Sciatic nerve (tissue), 2 donors: ENCODE measurements at places on chromosomes 13 and 19.

DNA sequence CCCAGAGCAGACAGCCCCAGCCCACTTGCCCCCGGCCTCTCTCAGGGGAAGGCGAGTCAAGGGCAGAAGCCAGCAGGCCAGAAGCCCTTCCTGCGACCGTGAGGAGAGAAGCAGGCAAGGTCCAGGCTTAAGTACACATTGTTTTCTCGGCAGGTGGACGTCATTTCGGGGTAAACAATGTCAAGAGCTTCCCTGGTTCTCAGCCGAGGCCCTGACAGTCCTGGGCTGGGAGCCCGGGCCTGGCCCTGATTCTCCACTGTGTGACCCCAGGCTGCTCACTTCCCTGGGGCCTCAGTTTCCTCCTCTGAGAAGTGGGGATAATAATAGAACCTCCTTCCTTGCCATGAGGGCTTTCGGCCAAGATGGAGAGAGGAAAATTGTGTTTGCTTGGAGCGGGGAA lies 19.4 kb downstream of the PLVAP start:
- DNase-seq = no peak

- no peak for DNase-seq
Observed at GRCh38 chr13:25462301-25463125, 90.7 kb downstream of the ATP8A2 start.

- DNase-seq = no peak
Observed at GRCh38 chr13:75691183-75691582, 55.1 kb downstream of the LMO7 start.

DNA sequence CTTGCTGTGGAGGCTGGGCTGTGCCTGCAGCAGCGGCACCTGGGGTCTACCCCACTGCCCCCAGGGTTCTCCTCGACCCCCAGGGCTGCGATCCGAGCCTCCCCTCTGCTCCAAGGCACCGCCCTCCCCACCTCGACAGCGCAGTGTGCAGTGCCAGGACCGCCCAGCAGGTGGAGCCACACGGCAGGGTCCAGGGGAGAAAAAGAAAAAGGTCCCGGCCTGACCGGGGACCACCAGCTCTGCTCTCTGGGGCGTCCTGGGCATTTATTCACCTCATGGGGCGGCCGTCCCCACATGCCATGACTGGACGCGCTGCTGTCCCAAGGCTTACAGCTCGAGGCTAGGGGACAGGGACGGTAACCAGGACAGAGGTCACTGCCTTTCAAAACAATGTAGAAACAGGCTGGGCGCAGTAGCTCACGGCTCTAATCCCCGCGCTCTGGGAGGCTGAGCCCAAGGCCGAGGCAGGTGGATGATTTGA lies 10.6 kb downstream of the REXO1 start:
- DNase-seq = no peak

GRCh38 chr13:110123041-110123809 lies 183.7 kb downstream of the COL4A1 start:
- no peak for DNase-seq

- no peak for DNase-seq
Observed at GRCh38 chr13:106690779-106691178, 122.8 kb upstream of the ARGLU1 start.

- no peak for DNase-seq
Observed at GRCh38 chr13:61531383-61532065, 115.9 kb upstream of the PCDH20 start.

DNA sequence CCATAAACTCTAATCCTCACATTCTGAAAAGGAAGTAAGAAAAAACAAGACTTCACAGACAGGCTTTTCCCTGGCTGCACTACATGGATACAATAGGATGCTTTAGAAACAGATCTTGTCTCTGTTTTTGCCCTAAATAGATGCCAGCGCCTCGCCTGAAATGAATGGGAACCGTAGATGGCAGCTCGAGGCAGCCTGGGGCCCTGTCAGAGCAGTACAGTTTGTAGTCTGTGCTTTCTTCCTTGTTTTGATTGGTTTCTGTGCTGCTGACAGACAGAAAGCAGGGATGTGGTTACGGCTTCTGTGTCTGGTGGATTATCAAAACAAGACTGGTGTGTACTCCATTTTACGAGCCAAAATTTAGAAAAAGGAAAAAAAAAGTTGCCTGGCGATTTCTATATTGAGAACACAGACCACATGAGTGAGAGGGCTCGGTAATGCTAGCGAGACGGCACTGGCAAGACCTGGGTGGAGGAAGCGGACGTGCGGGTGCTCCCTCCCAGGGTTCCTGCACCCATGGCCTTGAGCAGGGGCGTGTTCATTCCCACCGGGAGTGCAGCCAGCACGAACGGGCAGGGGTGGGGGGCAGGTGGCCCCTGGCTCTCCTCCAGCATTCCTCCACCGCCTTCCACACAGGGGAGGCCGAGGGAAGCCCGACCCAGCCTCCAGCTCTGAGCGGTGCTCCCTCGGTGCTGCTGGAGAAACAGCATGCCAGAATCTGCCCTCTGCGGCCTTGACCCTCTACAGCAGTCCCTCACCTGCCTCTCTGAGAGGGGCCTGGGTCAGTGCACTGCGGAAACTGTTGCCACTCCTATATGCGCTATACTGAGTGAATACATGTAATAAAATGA lies 37.6 kb upstream of the C1QTNF9 start:
- peak; percentile 76 for DNase-seq

- DNase-seq = no peak
Observed at GRCh38 chr19:30792561-30793505, 420.6 kb downstream of the ZNF536 start.

- DNase-seq = no peak
Observed at GRCh38 chr13:35926859-35927530, 204.2 kb downstream of the DCLK1 start.

DNA sequence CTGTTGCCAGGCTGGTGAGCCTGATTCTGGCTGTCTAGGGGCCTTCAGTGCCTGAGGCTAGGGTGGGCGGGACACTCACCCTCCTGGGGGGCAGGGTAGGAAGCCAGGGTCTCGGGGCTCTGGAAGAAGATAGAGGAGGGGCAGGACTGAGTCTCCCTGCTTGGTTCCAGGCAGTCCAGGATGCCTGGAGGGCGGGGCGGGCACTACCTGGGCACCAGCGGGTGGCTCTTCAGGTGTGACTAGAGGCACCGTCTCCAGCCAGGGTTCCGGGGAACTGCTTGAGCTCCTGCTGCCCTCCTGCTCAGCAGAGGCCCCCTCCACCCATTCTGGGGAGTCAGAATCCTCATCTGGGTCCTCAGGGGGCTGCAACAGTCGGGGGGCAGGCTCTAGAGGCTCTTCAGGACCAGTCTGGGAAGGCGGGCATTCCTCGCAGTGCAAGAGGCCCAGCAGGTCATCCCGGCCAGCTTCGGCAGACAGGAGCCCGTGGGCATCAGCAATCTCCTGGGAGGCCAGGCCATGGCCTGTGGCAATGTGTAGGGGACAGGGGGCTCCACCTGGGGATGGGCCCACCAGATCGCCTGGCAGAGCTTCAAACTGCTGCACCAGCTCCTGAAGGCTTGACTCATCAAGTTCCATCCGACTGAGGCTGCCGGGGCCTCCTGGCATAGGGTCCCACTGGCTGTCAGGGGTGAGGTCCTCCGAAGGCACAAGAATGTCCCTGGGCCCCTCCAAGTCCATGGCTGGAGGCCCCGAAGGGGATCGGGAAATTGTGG lies 1.8 kb downstream of the APBA3 start:
- no peak for DNase-seq

- DNase-seq = peak; percentile 78
Observed at GRCh38 chr19:50496189-50497021, 14.6 kb downstream of the JOSD2 start.

- no peak for DNase-seq
Observed at GRCh38 chr13:80955501-80955900, 614.6 kb upstream of the SPRY2 start.

- DNase-seq = no peak
Observed at GRCh38 chr13:35889560-35889959, 241.6 kb downstream of the DCLK1 start.

GRCh38 chr13:114044486-114044885 lies 70.6 kb upstream of the C13orf46 start:
- no peak for DNase-seq

DNA sequence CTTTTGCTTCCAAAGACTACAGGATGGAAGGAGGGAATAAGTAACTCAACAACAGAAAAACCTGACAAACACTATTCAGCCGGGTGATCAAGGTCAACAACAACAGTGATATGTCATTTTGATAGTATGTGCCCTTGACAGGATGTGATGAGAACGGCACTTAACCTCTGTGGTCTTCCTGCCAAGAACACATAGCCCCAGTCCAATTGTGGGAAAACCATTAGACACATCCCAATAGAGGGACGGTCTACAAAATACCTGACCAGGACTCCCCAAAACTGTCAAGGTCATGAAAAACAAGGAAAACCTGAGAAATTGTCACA lies 43.1 kb upstream of the AMER2 start:
- no peak for DNase-seq

DNA sequence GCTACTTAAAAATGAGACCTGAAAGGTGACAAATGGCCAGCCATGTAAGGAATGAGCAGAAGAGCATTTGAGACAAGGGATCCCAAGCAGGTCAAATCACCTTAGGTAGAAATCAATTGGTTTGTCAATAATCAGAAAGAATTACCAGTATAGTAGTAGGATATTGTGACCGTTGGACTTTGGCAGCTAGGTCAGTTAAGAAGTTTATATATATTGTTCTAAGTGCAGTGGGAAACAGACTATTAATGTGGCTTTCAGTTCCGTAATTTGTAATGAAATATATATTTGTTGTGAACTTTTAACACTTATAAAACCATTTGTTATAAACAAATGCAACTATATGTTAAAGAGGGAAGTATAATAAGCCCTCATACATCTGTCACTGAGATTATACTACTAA lies 807.9 kb upstream of the SPRY2 start:
- no peak for DNase-seq

DNA sequence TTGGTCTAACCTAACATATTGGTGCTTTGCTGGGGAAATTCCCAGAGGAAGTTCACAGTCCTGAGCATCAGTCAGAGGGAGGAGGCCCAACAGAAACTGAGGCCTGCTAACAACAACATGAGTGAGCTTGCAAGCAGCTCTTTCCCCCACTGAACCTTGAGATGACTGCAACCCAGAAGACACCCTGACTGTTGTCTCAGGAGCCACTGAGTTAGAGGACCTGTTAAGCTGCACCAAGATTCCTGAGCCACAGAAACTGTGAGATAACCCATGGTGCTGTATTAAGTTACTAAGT lies 193.2 kb upstream of the UBL3 start:
- DNase-seq = no peak

GRCh38 chr19:40726279-40726678 lies 9.4 kb downstream of the ITPKC start:
- DNase-seq = no peak

GRCh38 chr13:91302111-91302510 lies 45.4 kb upstream of the MIR17HG start:
- no peak for DNase-seq

DNA sequence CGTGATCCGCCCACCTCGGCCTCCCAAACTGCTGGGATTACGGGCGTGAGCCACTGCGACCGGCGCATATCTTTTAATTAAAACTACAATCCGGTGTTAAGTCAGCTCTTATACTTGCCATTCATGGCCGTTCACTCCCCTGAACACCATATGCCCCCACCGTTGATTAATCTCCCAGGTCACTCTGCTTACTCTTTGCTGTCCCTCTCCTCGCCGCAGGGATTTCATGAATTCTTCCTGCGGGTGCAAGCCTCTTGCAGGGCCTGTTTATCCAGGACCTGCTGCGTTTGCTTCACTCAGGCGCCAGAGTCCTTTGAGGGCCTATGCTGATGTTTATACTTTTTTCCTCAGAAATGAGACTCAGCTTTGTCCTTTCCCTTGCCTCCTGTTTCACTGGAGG lies 996 bp downstream of the ERVV-2 start:
- peak; percentile 31 for DNase-seq

DNA sequence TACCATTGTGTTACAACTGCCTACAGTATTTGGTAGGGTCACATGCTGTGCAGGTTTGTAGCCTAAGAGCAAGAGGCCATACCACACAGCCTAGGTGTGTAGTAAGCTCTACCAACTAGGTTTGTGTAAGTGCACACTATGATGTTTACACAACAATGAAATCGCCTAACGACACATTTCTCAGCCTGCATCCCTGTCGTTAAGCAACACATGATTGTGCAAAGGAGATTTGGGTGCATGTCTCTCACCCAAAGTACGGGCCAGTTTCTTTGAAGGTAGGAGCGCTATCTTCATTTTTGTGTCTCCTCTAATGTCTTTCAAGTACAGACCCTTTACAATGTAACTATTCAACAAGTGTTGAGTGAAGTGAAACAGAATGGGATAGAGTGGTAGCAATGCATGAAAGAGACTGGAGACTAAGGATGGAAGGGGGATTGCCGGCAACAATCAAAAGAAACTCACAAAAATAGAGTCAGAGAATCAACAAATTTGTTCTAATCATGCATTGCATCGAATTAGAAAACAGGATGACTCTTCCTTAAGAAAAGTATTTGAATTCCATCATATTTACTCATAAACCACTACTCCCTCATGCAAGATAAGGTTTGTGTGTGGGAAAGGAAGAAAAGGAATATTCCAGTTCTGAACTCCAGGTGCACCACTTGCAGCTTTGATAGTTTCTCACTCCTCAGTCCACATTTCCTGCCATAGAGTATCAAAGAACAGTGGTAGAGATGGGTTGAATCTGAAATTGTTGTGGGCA lies 60.2 kb upstream of the TNFRSF19 start:
- DNase-seq = no peak

- no peak for DNase-seq
Observed at GRCh38 chr19:45547965-45548609, 36.5 kb downstream of the OPA3 start.

DNA sequence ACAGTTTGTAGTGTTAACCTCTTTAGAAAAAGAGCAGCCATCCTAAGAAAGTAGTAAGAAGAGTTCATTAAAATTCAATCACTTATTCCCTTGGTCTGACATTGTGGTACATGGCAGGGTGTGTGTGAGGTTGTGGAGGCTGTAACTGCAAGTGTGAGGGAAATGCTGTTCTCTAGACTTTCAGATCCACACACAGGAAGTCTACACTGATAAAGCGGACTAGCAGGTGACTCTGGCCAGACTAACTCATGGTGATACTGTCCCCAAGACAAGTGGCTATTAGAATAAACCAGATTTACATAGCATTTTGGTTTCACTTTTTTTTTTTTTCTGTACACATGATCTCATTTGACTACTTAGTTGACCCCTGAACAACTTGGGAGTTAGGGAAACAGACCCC lies 10.0 kb downstream of the MTIF3 start:
- DNase-seq = no peak

DNA sequence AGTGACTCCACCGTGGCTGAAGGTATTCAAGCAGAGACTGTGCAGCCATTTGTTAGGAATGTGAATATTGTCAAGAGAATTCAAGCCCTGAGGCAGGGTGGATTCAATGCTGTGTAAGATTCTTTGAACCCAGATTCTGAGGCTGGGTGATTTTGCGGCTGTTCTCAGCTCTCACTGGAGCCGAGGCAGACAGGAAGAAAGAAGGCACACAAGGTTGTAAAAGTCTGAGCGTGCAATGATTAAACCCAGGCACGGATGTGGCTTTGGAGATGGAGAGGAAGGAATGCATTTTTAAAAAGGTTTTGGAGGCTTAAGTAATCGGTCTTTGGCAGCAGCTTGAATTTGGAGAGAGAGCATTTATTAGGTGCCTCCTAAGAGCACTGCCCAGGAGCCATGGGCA lies 187.9 kb downstream of the KATNAL1 start:
- DNase-seq = no peak

GRCh38 chr19:17245535-17245984 lies at the start of gene NR2F6:
TSS of gene NR2F6 (minus strand) at chr19:17245919. CDS start at chr19:17245220, 699 bp downstream.
- no peak for DNase-seq
